ENCODE measurements at places on chromosomes 12 and 14.

GRCh38 chr12:92300777-92301176 is 155.1 kb upstream of the BTG1 start:
- no peak for DNase-seq

GRCh38 chr14:68842298-68842697 is 49.4 kb upstream of the ZFP36L1 start:
- DNase-seq = no peak

DNA sequence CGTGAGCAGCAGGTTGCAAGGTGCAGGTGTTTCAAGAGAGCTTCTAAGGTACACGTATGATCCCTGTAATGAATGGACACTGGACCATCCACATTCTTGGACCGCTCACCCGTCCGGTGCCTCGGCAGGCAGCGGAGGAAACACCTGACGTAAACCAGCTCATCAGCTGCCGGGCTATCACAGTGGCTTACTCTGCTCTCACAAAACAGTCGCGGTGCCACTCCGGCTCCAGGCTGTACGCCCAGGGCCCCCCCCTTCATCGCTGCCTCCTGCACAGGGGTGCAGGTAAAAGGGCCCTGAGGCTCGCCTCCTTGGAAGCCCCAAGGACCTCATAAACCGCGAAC is 436 bp downstream of the VPS33A start:
- peak; percentile 16 for DNase-seq

- peak; percentile 17 for DNase-seq
Observed at GRCh38 chr14:58362798-58363412, 32.8 kb upstream of the TOMM20L start.

GRCh38 chr12:67419810-67420209 is 150.7 kb downstream of the CAND1 start:
- no peak for DNase-seq

DNA sequence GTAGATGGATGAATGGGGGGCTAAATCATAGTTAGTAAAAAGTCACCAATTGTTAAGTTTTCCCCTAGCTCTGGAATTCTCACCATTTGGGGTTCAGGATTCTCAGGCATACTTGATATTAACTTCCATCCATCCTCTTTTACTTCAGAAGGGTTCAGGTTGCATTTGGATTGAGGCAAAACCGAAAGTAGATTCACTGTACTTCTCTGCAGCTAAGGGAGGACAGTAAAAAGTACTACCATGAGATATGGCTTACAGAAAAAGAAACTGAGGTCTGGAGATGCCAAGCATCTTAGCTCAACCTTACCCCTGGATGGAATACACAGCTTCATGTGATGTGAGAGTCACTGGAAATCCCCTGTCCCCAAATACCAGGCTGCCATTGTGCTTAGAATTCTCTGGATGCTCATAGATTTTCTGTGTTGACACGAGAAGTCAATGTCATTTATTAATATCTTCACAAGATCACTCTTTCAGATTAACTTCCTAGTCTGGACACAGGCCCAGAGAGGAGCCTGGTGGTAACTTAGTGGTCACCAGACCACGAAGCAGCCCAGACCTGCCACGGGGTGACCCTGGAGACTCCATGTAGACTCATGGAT is 87.1 kb downstream of the SSPN start:
- DNase-seq = no peak

DNA sequence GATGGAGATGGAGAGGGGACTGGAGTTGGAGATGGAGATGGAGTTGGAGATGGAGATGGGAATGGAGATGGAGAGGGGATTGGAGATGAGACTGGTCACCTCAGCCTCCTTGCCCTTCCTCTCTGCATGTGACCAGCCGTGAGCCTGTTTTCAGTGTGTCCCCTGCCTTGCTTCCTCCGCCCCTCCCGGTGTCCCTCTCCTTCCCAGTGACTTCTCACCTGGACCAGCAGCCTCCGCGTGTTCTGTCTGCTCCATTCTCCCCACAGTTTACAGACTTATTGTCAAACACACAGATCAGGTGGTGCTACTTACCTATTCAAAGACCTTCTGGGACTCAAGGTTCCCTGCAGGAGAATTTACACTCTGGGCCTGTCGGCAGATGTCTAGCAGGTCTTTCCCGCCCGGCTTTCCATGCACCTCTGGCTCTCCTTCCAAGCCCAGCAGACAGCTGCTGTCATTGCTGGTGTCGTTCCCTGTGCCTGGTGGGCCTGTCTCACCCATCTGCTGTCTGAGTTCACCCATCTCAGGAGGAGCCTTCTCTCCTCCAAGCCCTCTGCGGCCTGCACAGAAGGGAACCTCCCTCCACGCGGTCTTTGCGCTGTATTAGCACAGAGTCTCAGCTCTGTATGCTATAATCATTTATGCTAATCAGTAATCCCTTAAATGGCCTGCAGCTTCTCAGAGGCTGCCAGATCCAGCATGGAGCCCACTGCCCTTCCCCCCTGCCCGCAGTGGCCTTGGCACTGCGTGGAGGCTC is 62.1 kb downstream of the ADGRD1 start:
- no peak for DNase-seq

- no peak for DNase-seq
Observed at GRCh38 chr12:67829896-67830295, 159.4 kb upstream of the IFNG-AS1 start.

DNA sequence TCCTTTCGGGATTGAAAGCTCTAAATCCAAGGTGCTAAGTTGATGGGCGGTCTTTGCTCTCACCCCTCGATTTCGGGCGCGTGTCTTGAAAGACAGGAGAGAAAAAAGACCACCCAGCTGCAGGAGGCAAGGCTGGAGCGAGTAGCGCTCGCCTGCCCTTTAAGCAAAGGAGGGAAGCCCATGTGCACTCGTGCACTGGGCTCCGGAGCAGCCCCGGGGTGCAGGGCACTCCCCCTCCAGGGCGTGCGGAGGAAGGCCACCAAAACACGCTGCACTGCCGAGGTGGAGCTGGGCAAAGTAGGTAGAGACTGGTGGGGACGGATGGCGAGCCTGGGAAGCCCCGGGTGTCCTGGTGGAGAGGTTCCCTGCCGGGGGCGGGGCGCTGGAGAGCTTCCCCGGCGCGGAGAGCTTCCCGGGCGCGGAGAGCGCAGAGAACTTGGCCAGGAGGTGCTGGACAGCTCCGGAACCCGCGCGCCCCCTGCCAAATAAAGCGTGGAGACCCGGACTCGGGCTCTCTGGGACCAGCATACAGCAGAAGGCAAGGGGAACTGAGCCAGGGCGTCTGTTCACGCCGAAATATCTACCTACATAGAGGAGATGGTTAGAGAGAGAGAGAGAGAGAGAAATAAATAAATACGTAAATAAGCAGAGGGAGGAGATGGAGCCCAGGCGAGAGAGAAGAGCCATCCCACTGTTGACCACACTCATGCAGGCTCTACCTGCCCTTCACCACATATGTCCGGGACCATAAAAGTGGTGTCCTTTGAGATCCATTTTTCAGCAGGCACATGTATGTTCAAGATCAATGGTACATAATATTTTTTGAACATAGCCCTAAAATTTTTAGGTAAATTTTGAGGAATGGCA is 662 bp upstream of the NELL2 start:
- DNase-seq = no peak

DNA sequence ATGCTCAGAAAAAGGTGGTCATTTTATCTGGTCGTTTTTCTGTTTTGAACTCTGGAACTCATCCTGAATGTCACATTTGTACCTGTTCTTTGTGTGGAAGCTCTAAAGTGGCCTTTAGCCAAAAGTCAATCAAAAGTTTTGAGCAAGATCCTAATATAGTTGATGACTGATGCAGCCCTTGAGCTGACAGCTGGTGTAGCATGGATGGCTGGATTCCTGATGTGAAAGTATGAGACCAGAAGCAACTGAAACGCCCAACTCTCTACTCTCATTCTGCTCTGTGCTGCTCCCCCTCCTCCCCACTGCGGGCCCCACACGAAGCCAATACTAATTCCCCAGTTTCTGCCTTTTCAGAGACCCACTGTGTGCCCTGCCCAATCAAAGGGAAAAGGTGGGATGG is 10.3 kb upstream of the MYH7 start:
- DNase-seq = no peak

GRCh38 chr12:9810671-9811070 is 16.6 kb upstream of the KLRF1 start:
- DNase-seq = no peak

- peak; percentile 45 for DNase-seq
Observed at GRCh38 chr14:21014761-21015190, 10.1 kb downstream of the NDRG2 start.

- DNase-seq = no peak
Observed at GRCh38 chr14:88044444-88044758, 39.5 kb downstream of the GPR65 start.

GRCh38 chr12:121050725-121051124 is 11.7 kb upstream of the OASL start:
- DNase-seq = no peak

GRCh38 chr12:6478416-6478815 is 7.9 kb upstream of the VAMP1 start:
- DNase-seq = no peak

- no peak for DNase-seq
Observed at GRCh38 chr12:80946591-80946990, 8.9 kb upstream of the LIN7A start.

DNA sequence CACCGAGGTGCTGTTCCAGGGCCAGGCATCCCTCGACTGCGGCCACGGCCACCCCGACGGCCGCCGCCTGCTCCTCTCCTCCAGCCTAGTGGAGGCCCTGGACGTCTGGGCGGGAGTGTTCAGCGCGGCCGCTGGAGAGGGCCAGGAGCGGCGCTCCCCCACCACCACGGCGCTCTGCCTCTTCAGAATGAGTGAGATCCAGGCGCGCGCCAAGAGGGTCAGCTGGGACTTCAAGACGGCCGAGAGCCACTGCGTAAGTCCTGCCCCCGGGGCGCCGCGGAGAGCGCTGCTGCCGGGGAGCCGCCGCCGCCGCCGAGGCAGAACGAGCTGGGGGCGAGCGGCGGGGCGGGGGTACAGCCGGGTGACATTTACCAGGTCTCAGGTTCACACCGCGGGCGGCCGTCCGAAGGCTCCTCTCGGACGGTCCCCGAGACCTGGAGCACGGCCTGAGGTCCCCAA is 1.4 kb downstream of the PLXNC1 start:
- no peak for DNase-seq

- no peak for DNase-seq
Observed at GRCh38 chr12:2290516-2291065, 237.8 kb downstream of the CACNA1C start.

DNA sequence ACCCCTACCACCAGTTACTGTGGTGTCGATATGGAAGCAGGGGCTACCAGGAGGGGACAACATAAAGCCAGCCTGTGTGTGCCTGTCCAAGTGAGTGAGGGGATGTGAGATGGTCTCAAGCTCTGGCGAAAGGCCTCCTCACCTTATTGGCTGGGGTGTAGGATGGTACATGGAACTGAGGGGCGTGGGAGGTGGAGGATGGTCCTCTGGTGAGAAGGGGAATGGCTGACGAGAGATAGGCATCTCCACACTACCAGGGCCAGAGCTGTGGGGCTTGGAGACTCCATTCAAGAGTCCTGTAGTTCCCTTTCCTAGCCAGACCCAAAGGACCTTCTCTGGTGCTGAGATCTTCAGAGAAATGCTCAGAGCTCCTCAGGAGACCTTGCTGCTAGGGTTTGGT is 32.5 kb upstream of the COL2A1 start:
- DNase-seq = no peak

GRCh38 chr12:86550218-86551145 is 294.3 kb upstream of the MGAT4C start:
- no peak for DNase-seq

DNA sequence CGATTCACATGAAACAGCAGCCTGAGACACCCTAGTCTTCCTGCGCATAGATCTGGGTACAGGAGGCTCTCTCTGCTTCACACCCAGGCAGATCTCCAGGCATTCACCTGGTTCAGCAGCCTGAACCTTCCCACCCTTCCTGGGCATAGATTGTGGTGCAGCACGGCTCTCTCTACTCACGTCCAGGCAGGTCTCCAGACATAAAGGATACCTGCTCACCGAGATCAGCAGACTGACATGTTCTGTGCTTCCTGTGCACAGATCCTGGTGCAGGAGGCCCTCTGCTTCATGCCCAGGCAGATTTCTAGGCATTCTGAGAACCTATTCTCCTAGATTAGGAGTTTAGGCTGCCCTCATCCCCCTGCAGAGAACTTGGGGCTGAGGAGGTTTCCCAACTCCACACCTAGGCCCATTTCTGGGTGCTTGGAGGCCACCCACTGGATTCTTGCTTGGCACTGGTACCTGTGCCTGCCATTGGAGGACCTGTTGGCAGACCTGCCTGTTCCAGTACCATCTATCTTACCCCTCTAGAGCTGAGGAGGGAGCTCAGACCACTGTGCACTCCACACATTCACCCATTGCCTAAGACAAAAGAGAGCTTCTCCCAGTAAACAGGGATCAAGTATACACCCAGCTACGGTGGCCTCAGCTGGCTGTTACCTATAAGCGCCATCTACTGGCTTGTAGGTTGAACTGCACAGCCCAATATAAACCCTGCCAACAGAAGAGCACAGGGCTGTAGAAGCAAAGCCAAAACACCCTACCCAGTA is 28.0 kb upstream of the GARIN6 start:
- peak; percentile 11 for DNase-seq

- DNase-seq = no peak
Observed at GRCh38 chr14:65318636-65319506, 93.7 kb upstream of the FUT8 start.

- DNase-seq = no peak
Observed at GRCh38 chr12:80632835-80633234, 74.6 kb upstream of the MYF6 start.

DNA sequence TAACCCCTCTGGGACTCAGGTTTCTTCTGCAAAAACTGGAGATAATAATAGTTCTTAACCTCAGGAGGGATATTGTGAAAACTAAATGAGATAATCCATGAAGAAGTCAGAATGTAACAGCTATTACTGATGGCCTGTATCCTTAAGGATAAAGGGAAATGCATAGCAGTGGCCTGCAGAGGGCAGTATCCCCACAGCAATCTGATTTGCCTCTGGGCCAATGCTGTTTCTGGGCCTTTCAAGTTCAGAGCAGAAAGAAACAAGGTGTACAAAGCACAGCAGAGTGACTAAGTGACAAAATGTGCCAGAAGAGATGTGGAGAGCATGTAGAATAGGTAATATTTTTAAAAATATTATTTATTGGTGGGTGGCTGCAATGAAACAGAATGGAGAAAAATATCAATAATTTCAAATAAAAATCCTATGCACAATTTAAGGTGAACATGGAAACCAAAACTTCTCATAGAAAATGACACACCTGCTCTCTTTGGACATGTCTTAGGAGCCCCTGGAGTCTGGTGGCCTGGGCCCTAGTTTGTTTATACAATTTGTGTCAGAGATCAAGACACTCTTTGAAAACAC is 90.3 kb downstream of the C12orf75 start:
- peak; percentile 47 for DNase-seq

All from RCC 7860 (cell line).